ENCODE measurements at places on chromosomes 7 and 10.

- no peaks in the 10 kb centered on the region for H3K36me3 ChIP-seq
- H3K27me3 ChIP-seq, result peaks cover 49% of the 10 kb centered on the region
- H3K27ac ChIP-seq, result no peak overlapping the region
- DNase-seq, result no peak
Measured at GRCh38 chr10:34808801-34809745, 6.0 kb downstream of the PARD3 start.

DNA sequence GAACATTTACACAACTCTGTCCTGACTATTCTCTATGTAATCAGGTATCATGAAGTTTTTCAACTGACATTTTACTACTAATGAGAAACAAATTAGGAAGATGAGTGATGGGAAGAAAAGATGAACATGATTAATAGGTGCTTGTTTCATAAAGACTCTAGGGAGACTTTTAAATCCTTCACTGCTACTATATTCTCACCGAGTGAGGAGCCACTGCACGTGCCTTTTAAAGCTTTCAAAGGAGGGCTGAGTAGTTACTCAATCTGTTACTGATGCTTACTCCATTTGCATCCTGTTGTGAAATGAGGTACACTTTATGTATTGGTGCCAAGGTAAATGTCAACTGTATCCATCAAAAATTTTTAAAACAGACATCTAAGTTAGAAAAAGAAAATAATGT, 1.3 kb upstream of the COMMD3 start:
- no peak for DNase-seq
- H3K27ac ChIP-seq, result peak overlapping the region; percentile 95
- peaks cover 9% of the 10 kb centered on the region for H3K36me3 ChIP-seq
- peaks cover 40% of the 10 kb centered on the region for H3K4me1 ChIP-seq
- peaks cover 4% of the 10 kb centered on the region for H3K27me3 ChIP-seq

DNA sequence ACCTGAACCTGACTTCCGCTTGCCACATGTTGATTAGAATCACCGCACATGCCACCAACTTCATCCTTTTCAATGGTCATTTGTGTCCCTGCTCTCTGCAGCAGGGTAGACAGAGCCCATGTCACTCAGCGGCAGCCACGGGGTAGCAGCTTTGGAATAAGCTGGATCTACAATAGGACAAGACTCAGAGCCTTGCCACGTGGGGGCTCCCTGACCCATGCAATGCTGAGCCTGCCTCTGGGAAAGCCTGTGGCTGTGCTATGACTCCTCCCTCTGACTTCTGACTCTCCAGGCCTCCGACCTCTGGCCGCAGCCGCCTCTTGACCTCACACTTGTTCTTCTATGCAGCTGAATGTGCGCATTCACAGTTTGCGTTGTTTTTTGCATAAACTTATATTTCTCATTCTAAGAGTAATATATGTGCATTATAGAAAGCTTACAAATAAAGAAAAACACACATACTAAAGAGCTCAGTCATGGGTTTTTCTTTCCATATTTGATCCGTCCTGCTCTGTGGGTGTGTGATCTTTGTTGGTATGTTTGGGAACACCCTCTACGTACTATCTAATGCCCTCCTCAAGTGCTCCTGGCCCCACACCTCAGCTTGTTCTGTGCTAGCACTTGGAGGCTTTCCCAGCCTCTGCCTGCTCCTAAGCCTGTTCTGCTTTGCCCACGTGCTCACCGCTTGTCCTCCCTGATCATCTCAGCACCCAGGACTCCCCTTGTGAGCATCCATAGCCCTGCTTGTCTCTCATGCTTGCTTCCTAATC, 198.0 kb upstream of the MKI67 start:
- DNase-seq, result no peak
- peaks cover 4% of the 10 kb centered on the region for H3K27me3 ChIP-seq
- no peaks in the 10 kb centered on the region for H3K4me1 ChIP-seq
- no peak overlapping the region for H3K27ac ChIP-seq
- H3K36me3 ChIP-seq, result no peaks in the 10 kb centered on the region
- H3K4me3 ChIP-seq, result no peak overlapping the region

- no peak for DNase-seq
- no peak overlapping the region for H3K4me3 ChIP-seq
- H3K27me3 ChIP-seq, result no peaks in the 10 kb centered on the region
- H3K27ac ChIP-seq, result no peak overlapping the region
- no peaks in the 10 kb centered on the region for H3K4me1 ChIP-seq
Measured at GRCh38 chr10:126094537-126094936, 198.2 kb downstream of the FANK1 start.

DNA sequence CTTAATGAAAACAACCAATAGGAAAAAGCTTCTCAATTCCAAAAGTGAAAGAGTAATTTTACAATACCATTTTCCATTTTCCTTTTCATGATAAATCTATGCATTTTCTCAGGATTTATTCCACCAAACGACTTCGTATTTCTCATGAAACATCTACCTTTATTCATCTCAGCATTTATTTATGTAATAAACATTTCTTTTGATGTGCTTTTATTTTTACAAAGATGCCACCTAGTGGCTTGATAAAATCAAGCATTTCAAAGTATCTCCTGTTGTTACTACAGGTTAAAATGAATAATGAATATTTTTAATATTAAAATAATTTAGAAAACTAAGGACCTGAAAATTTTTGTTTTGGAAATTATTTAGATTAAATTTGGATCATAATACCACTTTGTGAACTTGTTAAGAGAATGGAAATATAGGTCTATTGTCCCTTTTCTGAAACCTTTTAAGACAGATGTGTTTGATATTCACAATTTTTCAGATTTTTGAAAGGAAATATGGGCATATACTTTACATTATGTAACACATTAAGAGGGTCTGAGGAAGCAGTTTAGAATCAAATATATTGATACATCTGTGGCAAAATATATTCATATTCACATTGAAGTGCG, 2.7 kb upstream of the IQUB start:
- H3K36me3 ChIP-seq, result peaks cover 2% of the 10 kb centered on the region
- H3K27me3 ChIP-seq, result peaks cover 18% of the 10 kb centered on the region
- no peak for DNase-seq

GRCh38 chr10:71643904-71644303, 75.7 kb downstream of the C10orf105 start:
- no peaks in the 10 kb centered on the region for H3K27me3 ChIP-seq
- no peaks in the 10 kb centered on the region for H3K36me3 ChIP-seq
- no peak overlapping the region for H3K4me3 ChIP-seq

DNA sequence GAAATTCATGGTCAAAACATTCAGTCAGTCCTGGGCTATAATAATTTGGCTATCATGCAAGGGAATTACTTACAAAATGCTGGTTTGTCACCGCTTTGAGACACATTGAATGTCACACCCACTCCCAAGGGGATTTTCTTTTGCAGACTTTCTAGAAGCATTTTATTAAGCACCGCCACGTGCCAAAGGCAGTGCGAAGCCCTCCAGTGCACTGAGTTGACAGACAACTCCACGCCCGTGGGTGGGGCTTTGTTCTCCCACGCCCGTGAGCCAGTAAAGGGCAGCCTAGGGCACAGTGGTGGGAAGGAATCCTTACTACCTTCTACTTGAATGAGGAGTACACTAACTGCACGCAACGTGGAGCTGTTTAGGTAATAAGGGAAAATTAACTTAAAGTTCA, 515.8 kb downstream of the KCNMA1 start:
- no peaks in the 10 kb centered on the region for H3K36me3 ChIP-seq
- no peak for DNase-seq
- H3K4me1 ChIP-seq, result no peaks in the 10 kb centered on the region
